ENCODE measurements at places on chromosomes 4 and X. TPM values are rescaled to one million over a fixed set of nuclear protein-coding genes. Genes with fewer than 3 reads are reported as not detected.
A peak's percentile ranks its signal among the peaks of the same experiment; 100 is the strongest.

FAM149A gene
- 26.6 TPM for total RNA-seq

KCND1 gene
- total RNA-seq, result not detected

TSPAN6 gene
- 9.5 TPM for total RNA-seq

- DNase-seq, result peak; percentile 54
These were observed 18.2 kb upstream of the ABLIM2 start for GRCh38 chr4:8176547-8177399.

MAP3K15 gene
- total RNA-seq, result 0.26 TPM

- no peak for DNase-seq
These were observed 134.8 kb downstream of the GALNTL6 start for GRCh38 chr4:171948038-171948437.

DNA sequence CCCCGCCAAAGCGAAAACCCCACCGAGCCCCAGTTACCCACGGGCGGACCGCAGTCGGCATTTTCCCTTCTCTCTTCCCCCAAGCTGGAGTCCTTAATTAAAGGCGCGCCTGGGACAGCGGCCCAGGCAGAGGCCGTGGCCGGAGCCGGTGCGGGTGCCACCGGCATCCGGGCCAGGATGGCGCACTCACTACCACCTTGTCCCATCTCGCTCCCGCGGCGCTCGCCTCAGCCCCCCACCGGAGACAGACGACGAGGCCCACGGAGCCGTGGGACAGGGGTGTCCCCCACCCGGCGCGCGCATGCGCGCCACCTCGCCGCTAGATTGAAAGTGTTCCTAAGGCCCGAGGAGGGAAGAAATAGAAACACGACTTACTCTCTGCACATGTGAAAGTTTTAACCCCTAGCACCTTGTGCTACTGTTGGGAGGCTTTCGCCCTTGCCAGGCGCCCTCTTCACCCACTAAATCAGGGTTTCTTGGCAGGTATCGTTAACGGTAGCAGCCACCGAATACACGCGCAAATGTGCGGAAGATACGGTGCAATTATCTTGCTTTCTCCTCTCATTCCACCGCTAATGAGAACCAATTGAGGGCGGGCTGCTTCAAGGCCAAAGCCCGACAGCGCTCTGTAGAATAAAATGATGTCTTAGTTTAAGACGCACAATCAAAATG lies 64.3 kb upstream of the CCDC160 start:
- no peak for DNase-seq

IKBKG gene
- total RNA-seq, result 51.1 TPM

GRCh38 chrX:53379008-53379710 lies 43.3 kb downstream of the SMC1A start:
- DNase-seq, result no peak

TMEM255A gene
- total RNA-seq, result not detected

GRCh38 chr4:105990933-105991332 lies 95.7 kb downstream of the NPNT start:
- DNase-seq, result peak; percentile 95

- DNase-seq, result no peak
These were observed 15.3 kb downstream of the RNF4 start for GRCh38 chr4:2484185-2484584.

SPATA4 gene
- not detected for total RNA-seq

MXRA5 gene
- total RNA-seq, result not detected

DNA sequence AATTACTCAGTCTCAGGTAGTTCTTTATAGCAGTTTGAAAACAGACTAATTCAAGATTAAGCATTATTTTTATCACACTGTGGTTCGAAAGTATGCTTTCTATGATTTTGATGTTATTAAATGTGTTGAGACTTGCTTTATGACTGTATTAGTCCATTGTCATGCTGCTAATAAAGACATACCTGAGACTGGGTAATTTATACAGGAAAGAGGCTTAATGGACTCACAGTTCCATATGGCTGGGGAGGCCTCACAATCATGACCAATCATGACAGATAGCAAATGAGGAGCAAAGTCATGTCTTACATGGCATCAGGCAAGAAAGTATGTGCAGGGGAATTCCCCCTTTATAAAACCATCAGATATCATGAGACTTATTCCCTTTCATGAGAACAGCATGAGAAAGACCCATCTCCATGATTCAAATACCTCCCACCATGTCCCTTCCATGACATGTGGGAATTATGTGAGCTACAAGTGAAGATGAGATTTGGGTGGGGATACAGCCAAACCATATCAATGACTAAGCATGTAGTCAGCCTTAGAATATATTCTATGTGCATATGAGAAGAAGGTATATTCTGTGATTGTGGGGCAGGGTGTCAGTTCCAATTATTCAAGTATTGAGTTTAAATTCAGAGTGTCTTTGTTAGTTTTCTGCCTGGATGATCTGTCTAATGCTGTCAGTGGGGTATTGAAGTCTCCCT lies 44.6 kb upstream of the UGT2A1 start:
- DNase-seq, result no peak

DNA sequence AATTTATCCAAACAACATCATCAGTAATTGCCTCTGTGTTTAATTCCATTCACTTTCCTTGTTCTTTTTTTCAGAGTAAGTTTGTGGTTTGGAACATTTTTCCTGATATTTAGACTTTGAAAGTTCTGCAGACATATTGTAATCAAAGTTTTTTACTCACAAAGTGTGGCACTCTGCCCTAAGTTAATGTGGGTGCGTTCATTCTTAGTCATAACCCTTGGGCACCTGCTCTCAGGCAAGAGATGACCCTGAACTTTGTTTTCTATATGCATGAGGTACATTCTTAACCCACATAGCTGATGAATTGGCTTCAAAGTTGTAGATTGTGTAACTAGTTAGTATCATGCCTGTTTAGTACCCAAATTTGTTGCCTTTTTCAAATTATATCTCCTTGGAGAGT lies 424.3 kb downstream of the GRXCR1 start:
- DNase-seq, result no peak

GRCh38 chr4:112098841-112099530 lies 46.3 kb upstream of the FAM241A start:
- DNase-seq, result no peak

DNA sequence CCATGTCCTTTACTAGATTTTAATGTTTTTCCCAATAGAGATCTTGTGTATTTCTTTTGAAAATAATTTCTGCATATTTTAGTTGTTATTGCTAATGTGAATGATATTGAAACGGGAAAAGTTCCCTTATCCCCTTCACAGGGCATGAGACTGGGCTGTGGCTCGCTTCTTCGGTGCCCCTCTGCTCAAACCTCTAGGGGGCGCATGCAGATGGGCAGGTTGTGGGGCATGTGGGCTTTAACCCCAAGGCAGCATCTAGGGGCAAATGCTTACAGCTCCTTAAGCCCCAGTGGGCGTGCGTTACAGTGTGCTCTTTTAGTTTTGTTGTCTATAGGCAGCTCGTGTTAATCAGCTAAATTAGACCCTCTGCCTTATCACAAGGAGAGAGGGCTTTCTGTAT lies 194.7 kb downstream of the OPHN1 start:
- peak; percentile 10 for DNase-seq
